Stimulated activated naive CD4-positive, alpha-beta T cell (primary cell): ENCODE measurements at places on chromosomes 7 and 10.

- DNase-seq = no peak
Observed at GRCh38 chr7:50678586-50678985, 104.1 kb downstream of the GRB10 start.

DNA sequence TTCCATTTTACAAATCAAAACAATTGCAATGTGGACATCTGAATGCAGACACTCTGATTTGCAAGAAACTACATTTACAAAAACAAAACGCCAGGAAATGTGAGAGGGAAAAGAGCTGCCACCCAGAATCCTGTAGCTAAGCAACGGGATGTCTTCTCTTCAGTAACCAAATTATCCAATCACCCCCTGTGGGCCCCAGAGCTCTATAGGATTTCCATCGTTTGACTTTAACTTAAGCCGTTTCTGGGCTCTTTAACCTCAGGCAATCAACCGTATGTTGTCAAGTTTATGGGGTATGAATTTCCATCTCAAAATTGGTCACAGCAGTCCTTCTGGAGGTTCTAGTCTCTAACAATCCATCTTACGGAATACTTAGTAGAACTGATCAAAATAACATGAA lies 240.5 kb downstream of the ETV1 start:
- no peak for DNase-seq

DNA sequence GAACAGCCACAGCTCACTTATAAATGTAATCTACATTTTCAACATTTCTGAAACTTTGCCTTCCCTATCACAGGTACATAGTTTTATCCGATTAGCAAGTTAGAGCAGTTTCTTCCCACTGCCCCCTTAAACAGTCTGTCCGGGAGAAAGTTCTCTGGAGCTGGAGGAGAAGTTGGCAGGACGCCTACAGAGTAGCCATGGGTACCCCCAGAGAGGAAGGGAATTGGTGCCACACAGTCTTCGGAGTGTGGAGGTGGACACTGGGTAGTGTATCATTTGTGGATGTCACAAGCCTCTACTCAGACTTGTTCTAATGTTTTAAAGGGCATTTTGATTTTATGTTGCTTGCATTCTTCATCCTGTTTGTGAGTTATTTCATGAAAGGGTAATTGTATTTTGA lies 39.0 kb downstream of the TAF3 start:
- DNase-seq = no peak

DNA sequence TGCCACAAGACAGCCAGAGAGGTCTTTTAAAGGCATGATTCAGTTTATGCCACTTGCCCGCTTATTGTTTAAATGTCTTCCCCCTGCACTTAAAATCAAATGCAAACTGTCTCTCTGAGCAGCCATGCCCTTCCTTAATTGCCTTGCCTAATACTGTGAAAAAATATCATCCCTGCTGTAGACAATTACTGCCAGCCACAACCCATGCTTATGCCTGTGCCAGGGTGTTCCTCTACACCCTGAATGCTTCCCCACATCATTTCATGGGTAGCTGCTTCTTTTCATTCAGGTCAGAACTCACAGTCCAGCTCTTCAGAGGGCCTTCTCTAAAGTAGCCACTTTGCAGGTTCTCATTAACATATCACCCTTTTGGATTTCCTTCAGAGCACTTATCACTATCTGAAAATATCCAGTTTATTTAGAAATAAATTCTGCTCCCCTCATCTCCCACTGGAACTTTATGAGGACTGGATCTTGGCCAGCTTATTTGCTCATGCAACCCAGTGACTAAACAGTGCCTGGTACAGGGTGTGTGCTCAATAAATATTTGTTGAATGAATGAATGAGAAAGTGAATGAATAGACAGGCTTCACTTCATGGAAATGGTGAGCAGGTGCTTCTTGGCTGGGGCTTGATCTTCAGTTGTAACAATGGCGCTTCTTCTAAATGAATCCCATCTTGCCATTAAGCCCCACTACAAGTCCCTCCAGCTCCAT lies 162.4 kb upstream of the MDFIC start:
- no peak for DNase-seq
